ENCODE measurements at places on chromosomes 16 and 17. TPM values are rescaled to one million over a fixed set of nuclear protein-coding genes. Genes with fewer than 3 reads are reported as not detected.

GRCh38 chr16:69017036-69017783, 88.2 kb upstream of the HAS3 start:
- DNase-seq, result no peak

GRCh38 chr17:73010414-73010813, 82.1 kb downstream of the SLC39A11 start:
- DNase-seq, result no peak

DNA sequence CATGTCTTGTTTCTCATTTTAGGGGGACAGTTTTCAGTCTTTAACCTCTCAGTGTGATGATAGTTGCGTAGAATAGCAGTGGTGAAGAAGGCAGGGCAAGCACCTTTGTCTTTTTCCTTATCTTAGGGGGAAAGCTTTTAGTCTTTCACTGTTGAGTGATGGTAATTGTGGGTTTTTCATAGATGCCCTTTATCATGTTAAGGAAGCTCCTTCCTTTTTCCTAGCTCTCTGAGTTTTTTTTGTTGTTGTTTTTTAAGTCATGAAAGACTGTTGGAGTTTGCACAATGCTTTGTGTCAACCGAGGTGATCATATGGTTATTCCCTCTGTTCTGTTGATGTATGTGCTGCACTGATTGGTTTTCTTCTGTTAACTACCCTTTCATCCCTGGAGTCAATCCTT, 15.7 kb downstream of the NOL11 start:
- DNase-seq, result no peak

DNA sequence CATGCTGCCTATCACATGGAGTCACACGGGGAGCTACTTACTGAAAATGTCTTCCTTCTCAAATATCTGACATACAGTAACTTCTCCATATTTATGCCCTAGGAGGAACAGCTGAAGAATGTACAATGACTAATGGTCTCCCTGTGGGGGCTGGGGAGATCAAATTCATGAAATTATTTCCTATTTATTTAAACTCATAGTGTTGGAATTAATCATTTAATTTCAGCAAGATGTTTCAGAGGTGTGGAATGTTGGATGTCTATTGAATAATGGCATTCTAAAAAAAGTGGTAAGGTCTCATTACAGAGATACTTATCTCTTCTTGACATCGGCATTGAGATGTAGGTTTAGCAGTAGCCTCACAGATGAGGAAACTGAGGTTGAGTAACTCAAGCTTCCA, 214.3 kb upstream of the CDH11 start:
- DNase-seq, result no peak

SULT1A3 gene
- total RNA-seq, result 41.2 TPM

Data from B cell (primary cell).